Glutamatergic neuron (in vitro differentiated cells): ENCODE measurements at places on chromosomes 6 and 20. TPM values are rescaled to one million over a fixed set of nuclear protein-coding genes. Genes with fewer than 3 reads are reported as not detected.

PROCR gene
- 0.32 TPM for total RNA-seq

DNA sequence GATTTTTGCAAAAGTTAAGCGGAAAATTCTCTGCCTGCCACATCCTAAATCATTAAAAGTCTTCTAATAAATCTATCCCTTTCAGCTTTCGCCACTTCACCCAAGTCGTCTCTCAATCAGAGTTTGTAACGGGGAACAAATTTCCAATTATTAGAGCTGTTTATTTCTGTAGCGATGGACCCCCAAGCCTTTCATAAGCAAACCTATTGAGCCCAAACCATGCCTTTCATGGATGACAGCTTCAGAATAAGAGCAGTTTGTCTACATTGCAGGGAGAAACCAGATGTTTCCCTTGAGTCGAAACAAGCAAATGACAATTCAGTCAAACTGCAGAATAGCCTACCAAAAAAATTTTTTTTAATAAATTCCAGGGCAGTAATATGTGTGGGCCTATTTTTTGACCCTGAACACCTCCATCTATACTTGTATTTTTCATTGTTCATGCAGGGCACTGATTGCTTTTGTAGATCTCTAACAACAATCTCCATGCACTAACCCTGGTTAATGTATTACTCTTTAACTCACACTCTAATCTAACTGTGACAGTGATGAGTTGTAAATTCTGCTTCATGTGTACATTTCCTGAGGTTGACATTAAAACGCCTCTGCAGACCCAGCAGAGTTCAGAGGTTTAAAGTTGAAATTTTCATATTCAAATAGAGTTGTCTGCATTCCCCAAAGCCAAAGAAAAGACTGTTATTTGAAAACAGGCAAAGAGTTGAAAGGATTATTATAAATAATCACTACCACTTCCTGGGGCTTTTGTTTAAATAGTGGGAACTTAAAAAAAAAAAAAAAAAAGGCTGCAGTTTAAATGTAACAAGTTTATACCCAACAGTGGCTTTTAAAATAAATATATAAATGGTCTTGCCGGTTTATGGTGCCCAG, 64.5 kb downstream of the ATP9A start:
- no peak for DNase-seq

DNA sequence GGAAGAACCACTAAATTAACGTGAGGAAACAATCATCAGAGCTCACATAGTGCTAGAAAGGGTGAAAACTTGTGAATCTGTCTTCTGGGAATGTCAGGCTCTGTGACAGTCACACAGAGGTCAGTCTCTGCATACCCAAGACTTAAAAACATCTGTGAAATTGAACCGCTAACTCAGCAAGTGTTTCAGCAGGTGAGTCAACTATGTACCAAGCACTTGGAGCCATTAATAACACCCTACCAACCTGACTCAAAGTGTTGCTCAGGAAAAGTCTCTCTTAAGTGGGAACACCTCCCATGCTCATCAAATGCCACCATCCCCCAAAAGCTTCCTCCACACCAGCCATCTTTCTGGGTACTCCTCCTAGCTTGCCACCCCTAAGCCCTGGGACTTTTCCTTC, 92.3 kb upstream of the CARMIL1 start:
- DNase-seq, result no peak

DNA sequence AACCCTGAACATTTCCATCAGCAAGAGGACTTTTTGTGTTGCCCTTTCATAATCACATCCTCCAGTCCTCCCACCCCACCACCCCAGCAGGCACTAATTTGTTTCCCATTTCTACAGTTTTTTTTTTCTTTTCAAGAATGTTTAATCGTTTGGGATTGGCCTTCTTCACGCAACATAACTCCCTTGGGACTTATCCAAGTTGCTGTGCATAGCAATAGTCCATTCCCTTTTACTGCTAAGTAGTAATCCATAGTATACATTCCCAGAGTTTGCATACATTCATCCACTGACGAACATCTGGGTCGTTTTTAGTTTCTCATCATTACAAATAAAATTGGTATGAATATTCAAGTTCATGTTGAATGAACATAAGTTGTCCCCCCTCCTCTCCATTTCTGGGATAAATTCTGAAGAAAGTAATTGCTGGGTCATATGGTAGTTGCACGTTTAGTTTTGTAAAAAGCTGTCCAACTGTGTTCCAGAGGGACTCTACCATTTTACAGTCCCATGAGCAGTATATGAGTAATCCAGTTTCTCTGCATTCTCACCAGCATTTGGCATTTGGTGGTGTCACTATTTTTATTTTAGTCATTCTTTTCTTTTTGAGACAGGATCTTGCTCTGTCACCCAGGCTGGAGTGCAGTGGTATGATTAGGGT, 90.8 kb downstream of the DOK5 start:
- DNase-seq, result no peak

- no peak for DNase-seq
Observed at GRCh38 chr6:50825375-50826036, 6.8 kb downstream of the TFAP2B start.

DNA sequence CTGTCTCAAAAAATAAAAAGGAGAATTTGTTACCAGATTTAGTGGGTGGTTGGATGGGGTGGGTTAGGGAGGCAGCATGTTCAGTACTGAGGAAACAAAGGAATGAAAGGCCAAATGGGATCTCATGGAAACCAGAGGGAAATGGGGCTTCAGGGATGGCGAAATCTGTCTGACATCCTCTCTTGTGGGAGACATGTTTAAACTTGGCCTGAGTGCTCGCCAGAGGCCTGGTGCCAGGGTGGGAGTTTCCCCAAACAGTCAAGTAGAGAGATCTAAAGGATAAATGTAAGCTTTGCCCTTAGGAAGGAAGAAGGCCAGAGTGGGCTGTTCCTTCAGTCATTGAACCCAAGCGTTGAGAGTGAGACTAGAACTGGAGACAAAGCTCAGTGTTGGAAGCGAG, 61.9 kb upstream of the AKIRIN2 start:
- DNase-seq, result no peak

BRPF3 gene
- 36.2 TPM for total RNA-seq

- DNase-seq, result peak; percentile 25
Observed at GRCh38 chr20:44448753-44449546, 26.7 kb upstream of the TTPAL start.
